Femur (tissue), 1 donor: ENCODE measurements at places on chromosomes 3 and 15.

DNA sequence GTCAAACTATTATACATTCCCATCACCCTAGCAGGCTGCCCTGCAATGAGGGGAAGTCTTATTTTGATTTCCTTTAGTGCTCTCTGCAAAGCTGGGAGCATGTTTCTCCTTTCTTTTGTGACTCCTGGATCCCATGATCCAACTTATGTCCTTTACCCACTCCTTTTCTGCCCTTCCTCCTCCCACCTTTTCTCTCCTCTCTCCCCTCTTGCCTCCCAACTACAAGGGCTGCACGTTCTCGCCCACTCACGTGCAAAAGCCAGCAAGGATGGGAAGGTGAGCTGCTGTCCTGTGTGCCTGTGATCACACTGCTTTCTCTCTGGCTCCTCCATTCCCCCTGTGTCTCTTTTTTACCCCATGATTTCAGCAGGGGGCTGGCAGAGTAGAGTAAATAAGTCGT is 6.1 kb downstream of the VIPR1 start:
- no peak for DNase-seq

DNA sequence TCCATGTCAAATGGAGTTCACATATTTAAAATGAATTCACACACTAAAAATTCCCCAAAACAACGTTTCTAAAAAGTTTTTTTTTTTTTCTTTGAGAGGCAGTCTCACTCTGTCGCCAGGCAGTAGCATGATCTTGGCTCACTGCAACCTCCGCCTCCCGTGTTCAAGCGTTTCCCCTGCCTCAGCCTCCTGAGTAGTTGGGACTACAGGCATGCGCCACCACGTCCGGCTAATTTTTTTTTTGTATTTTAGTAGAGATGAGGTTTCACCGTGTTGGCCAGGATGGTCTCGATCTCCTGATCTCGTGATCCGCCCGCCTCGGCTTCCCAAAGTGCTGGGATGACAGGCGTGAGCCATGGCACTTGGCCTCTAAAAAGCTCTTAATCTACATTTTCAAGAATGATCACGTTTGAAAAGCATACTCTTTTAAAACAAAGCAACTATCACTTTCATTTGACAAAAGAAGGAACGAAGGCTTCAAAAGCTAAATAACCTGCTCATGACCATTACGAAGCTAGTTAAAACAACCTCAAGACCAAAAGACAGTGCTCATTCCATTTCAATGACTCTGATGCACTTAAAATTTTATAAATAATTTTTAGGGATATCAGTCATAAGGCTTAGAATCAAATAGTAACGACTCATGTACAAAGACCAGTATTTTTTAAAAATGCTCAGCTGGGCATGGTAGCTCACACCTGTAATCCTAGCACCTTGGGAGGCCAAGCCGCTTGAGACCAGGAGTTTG is 5.5 kb downstream of the UBE3A start:
- DNase-seq, result no peak

- DNase-seq, result no peak
Observed at GRCh38 chr3:26624209-26624765, 1.7 kb downstream of the LRRC3B start.

- DNase-seq, result no peak
Observed at GRCh38 chr15:28017423-28017924, 81.6 kb downstream of the OCA2 start.

GRCh38 chr3:10377148-10377725 is 56.3 kb upstream of the SEC13 start:
- peak; percentile 40 for DNase-seq

DNA sequence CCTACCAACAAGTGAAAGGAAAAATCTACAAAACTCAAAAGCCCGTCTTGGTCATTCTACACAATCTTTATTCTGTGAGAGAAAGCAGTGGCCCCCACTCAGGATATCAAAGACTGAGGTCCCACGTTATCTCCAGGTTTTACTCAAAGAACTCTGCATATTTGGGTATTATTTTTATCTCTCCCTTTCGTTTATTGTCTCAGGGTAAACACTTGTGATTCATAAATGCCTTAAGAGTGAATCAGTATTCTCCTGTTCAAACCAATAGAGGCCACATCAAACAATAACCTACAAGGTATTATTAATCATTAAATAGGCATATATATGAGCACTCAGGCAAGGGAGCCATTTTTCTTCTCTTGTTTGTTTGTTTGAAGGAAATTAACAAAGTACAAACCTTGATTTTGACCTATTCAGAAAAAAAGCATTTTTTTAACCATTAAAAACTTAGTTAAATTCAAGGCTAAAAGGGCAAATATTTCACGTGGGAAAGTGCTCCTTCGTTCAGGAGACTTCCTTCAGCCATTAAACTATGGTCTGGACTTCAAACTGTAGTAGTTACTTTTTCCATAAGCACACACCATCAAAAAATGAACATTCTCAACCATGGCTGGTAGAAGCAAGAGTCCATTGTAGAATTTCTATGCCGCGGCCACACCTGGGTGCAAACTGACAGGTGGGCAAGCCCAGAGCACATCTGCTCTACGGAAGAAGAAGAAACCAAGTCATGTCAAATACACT is 13.9 kb upstream of the HES1 start:
- DNase-seq, result no peak

GRCh38 chr3:113266738-113267137 is 55.4 kb downstream of the BOC start:
- DNase-seq, result no peak

DNA sequence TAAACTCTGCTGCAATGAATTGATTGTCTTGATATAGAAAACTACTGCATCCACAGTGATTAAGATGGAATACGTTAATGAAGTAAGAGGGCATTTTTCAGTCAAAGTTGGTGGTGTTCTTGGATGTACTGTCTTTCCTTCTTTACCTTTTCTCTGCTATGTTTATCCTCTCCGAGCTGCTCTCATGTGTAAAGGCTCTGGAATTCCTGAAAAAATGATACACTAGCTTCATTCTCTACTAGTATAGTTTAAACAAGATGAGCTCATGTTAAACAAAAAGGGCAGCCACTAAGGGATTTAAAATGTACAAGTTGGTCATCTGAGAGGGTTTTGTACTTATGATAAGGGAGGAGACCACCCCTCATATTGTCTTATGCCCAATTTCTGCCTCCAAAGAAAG is 504.6 kb upstream of the NECTIN3 start:
- no peak for DNase-seq

GRCh38 chr3:12536423-12536822 is 8.9 kb downstream of the MKRN2OS start:
- no peak for DNase-seq

- DNase-seq, result no peak
Observed at GRCh38 chr3:123395235-123395634, 53.7 kb downstream of the ADCY5 start.

GRCh38 chr3:153688301-153689120 is 432.7 kb upstream of the ARHGEF26 start:
- no peak for DNase-seq

- no peak for DNase-seq
Observed at GRCh38 chr3:124486324-124486723, 243.9 kb upstream of the UMPS start.

- no peak for DNase-seq
Observed at GRCh38 chr3:25259871-25260270, 168.2 kb upstream of the RARB start.

DNA sequence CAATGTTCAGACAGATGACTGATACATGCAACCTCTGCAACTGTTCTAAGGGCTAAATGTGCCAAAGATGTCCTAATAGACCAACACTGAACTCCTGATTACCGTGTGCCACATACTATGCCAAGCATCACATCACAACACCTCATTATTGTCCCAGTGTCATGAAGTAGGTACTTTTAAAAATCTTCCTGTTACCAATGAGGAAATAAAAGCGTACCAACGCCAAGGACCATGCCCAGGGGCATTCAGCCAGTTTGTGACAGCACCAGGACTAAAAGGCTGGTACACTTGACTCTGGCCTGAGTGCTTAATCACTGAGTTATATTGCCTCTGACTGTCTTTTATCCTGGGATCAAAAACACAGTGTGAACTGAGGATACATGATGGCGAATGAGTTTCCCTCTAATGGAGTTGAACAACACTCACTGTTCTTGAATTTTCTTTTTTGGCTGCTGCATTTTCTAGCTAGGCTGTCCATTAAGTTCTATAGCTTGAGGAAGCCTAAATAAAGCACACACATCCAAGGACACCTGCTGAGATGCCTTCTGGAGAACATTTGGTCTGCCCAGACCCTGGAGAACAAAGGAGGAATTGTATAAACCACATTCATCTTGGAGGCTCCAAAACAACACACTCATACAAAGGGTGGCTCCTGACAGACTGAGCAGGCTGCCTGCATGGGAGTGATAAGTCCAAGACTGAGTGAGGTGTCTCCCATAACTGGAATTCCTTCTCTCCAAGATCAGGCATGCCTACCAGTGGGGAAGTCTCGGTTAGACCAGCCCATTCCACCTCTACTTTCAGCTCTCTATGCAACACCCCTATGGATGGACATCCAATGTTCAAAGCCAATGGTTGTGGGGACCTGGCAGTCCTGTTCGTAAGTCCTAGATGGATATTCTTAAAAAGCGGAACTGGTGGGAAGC is 126.7 kb upstream of the PRICKLE2 start:
- no peak for DNase-seq

DNA sequence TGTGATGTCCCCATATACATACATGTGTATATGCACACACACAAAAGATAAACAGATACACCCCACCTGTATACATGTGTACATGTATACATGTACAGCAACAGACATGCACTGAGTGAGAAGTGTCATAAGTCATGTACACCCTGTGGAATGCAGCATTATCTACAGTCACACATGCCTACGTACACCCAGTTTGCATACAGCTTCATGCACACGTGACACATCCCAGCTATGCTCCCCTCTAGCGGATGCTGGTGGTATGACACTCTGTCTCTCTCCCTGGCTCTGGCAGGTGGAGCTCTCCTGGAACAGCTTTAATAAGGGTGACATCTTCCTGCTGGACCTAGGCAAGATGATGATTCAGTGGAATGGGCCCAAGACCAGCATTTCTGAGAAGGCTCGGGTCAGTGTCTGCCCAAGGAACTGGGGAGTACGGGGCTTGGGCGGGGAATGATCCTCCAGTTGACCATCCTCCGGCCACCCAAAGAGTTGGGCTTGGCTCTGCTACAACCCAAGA is 6.3 kb downstream of the VILL start:
- peak; percentile 83 for DNase-seq

DNA sequence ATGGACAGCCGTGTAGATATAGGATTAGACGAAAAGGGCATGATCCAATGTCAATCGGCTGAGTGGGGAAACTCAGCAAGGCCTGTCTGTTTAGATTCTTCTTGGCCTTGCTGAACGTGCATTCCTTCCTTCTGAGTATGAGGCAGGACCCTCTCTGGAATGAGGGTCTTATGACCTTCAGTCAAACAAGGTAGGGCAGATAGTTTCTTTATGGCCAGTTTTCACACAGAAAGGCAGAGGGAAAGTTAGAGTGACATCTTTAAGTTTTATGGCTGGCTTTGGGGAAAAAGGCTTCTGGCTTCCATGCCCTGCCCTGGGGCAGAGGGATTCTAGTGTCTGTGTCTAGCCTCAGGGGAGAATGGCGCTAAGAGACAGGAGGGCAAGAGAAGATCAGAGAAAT is 29.7 kb downstream of the ARNT2 start:
- no peak for DNase-seq

DNA sequence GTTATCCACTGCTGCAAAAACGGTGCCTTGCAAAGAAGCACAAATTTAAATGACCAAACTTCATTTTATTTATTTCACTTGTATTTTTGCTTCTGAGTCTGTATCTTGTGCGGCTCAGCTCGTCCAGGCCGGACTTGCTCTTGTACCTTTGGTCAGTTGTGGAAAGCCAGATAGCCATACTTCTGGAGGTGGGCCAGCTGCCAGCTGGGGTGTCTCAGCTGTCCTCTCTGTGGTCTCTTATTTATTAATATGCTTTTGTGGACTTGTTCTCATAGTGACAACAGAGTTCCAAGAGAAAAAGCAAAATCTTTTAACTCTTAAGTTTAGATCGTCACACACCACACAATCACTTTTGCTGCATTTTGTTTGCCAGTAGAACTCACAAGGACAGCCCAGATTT is 87.7 kb downstream of the IL1RAP start:
- no peak for DNase-seq

DNA sequence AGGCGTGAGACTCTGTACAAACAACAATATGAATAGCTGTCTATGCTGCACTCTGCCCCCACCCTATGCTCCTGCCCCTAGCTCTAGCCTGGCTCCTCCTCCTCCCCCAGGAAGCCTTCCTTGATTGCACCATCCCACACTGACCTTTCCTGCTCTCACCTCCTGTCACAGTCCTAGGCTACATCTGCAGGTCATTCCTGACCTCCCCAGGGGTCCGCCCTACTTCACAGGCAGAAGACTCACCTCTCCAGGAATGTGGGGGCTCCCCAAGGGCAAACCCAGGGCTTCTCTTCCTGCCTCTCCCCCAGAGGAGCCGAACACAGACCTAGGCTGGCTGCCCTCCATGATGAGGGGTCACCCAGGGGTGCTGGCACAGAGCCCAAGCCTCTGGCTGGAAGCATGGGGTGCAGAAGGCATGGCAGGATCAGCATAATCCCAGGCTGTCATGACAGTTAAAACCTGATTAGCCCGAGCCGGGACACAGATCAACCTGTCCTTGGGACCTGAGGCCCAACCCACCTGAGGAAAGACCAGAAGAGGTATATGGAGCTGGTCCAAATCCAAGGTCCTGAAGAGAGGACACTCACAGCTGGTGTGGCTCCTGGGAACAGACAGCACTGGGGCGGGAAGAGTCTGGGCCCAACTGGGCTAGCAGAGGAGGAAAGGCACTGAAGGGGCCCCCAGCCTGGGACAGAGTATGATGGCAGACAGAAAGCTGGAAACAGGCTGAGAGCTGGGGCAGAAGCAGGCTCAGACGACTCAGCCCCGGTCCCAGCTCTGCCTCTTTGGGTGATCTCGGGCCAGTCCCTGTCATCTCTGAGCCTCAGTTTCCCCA is 5.9 kb downstream of the SEMA7A start:
- no peak for DNase-seq

DNA sequence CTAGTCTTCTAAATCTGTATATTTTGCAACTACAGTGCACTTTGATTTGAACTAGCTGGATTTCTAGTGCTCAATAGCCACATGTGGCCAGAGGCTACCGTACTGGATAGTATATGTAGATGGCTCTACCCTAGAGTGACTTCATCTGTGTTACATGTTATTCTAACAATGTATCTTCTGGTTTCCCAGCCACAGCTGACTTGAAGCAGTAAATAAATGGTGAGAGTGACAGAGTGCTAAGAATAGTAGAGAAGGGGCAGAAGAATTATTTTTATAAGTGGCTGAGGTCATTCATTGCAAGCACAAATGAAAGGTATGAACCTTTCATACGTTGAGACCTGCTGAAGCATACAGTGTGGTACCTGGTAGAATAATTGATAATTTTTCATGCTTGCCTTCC is 30.9 kb downstream of the KAT2B start:
- DNase-seq, result no peak

GRCh38 chr3:39415983-39416382 is 9.5 kb downstream of the RPSA start:
- DNase-seq, result peak; percentile 32

DNA sequence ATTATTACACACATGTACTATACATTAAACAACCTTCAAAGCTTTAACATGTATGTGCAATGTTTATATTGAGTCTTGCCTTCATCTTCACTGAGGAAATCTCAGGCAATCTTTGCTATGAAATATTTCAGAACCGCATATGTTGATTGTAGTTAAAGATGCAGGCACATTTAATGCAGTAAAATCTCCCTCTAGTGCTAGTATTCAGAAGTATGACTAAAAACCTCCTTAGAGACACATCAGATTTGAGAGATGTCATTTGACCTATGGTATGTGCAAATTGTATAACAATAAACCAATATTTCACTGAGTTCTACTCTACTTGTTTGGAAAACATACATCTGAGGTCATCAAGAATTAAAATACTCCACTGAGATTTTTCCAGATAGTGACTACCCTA is 123.8 kb upstream of the C15orf61 start:
- DNase-seq, result no peak
